Activated CD4-positive, alpha-beta T cell treated with anti-CD3 and anti-CD28 coated beads, Interleukin-2, amount 10 ng/mL, durations not matched to agents 7 days and 5 days (primary cell): ENCODE measurements at places on chromosomes 4 and X. TPM values are rescaled to one million over a fixed set of nuclear protein-coding genes. Genes with fewer than 3 reads are reported as not detected.

- no peak for DNase-seq
These were observed 26.0 kb downstream of the STAP1 start for GRCh38 chr4:67584496-67584895.

- DNase-seq, result no peak
These were observed 68.0 kb upstream of the PLS3 start for GRCh38 chrX:115493015-115493414.

DNA sequence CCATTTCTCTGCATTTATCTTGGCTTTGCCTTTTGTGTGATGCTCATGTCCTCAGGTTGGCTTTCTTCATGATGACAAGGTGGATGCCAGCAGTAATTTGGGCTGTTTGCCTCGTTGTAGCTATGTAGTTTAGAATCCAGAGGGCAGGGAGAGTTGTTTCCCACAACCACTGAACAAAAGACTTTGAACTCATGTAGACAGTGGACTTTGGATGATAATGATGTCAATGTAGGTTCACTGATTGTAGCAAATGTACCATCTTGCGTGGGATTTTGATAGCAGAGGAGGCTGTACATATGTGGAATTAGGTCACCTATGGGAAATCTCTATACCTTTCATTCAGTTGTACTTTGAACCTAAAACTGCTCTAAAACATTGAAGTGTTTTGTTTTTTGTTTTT is 41.3 kb downstream of the MND1 start:
- DNase-seq, result no peak

DNA sequence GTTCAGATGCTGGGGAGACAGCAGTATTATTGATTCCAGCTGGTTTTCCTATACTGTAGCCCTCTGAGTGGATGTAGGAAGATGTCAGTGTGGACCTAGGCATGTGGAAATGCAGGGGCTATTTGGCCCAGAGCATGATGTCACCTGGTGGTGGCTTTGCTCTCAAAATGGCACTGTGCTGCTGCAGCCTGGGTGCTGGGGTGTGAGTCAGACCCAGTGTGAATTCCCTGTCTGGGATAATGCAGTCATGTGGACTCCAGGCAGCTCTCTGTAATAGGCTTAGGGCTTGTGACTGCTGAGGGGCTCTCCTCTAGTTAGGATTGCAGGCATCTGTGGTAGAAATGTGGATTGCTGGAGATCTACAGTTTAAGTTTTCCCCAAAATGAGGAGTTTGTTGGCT is 70.7 kb downstream of the DCAF8L2 start:
- DNase-seq, result no peak

- DNase-seq, result no peak
These were observed 210.7 kb downstream of the MAML3 start for GRCh38 chr4:139943277-139943676.

Gene IL9R
- total RNA-seq, result 25.2 TPM

Gene S100P
- 5.3 TPM for total RNA-seq

Gene SULT1B1
- 6.3 TPM for total RNA-seq

Gene COL4A6
- not detected for total RNA-seq

Gene CYBB
- not detected for total RNA-seq

Gene PDGFC
- total RNA-seq, result not detected
